ENCODE measurements at places on chromosomes 7 and 10.

GRCh38 chr10:68812420-68812819, 14.9 kb upstream of the STOX1 start:
- no peak for DNase-seq

- DNase-seq, result no peak
Measured at GRCh38 chr10:95289921-95290421, 832 bp downstream of the PDLIM1 start.

- DNase-seq, result no peak
Measured at GRCh38 chr7:45359250-45359649, 201.7 kb downstream of the RAMP3 start.

DNA sequence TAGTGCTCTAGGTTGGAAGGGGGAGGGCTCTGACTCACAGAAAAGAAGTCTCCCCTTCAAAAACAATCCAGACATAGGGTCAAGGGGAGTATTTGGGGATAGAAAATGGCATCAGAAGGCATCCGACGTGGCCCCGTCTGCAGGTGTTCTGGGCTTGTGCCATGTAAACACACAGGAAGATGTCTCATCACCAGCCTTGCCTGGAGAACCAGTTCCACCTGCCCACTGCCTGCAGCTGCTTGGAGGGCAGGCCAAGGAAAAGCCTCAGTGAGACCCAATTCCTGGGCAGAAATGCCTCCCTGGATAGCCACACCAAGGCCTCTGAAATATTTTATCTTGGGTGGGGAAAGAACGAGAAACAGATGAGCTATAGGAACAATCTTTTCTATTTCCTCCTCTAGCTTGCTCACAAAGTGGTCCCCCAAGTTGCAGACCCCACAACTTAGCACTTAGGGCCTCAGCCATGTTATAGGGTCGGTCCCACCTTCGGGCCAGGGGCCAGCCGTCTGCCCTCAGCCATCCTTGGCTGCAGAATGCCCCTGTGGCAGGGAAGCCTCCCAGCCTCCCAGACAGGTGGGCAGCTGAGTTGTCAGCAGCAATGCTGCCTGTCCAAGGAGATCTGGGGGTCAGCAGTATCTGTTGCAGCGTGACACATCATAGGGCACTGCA, 54.3 kb upstream of the ECHDC3 start:
- no peak for DNase-seq

GRCh38 chr10:102152545-102152890, 329 bp downstream of the NOLC1 start:
- no peak for DNase-seq

DNA sequence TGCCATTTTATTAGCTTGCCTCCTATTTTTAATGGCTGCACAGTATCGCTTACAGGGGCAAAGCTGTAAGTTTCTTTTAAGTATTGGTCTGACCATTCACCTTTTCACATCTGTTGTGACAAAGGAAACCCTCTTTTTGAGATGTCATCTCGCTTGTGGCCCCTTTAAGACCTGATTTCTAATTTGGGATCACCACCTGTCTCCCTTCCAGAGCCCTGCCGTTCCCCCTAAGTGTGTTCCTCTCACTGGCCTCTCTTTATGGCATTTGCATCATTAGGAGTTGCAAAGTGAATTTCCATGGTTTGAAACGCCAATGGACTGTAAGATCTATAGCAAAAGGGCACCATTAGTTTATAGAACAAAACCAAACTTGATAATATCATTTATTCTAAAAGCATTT, 1.4 kb downstream of the EPDR1 start:
- no peak for DNase-seq

DNA sequence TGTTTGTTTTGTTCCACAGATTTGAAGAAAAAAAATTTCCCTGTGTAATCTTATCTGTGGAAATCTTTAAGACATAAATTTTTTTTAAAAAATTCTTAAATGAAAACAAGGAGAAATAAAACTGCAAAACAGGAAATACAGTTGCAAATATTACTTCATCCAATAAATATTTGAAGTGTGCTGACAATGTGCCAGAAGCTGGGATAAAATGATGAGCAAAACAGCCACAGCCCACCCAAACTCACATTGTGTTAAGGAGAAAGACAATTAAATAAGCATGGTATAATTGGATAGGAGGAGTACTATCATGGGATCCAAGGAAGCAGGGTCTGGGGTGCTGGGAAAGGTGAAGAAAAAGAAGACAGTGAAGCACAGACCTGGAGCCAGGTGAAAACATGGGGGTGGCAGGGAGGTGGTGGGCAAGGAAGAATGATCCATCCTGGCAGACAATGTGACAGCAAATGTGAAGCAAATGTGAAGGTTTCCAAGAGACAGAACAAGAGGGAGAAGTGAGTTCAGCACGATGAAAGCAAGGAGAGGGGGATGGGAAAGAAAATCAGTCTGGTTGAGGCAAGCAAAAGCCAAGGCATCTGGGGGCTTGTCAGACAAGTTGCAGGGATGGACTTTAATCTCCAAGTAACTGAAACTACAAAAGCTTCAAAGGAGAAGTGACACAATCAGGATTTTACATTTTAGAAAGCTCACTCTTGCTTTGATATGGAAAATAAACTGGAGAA, 135.9 kb downstream of the HIBADH start:
- no peak for DNase-seq

DNA sequence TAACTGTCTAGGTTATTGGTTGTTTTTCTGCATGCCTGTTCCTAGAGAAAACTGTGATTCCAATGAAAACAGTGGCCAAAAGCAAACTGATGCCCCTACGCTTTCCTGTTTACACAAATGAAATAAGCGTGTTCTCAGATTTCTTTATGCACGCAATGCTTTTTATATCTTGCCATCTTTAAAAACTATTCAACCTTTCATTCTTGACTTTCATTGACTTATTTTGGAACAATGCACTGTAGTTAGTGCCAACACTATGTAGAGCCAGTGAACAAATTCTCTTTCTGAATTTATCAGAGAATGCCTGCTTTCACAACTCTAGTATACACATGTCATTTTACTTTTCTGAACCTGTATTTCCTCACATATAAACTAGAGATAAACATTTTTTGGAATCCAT, 86.6 kb downstream of the CABCOCO1 start:
- DNase-seq, result no peak

- no peak for DNase-seq
Measured at GRCh38 chr7:102061981-102062390, 224.7 kb upstream of the SH2B2 start.

- DNase-seq, result no peak
Measured at GRCh38 chr7:104267701-104268368, 60.0 kb upstream of the ORC5 start.

- no peak for DNase-seq
Measured at GRCh38 chr7:26718063-26718462, 146.3 kb downstream of the SKAP2 start.

- no peak for DNase-seq
Measured at GRCh38 chr10:108801220-108801619, 1122.1 kb downstream of the XPNPEP1 start.

- DNase-seq, result no peak
Measured at GRCh38 chr10:44263771-44264170, 121.1 kb downstream of the CXCL12 start.

GRCh38 chr10:121127151-121127906, 276.2 kb downstream of the WDR11 start:
- DNase-seq, result no peak

DNA sequence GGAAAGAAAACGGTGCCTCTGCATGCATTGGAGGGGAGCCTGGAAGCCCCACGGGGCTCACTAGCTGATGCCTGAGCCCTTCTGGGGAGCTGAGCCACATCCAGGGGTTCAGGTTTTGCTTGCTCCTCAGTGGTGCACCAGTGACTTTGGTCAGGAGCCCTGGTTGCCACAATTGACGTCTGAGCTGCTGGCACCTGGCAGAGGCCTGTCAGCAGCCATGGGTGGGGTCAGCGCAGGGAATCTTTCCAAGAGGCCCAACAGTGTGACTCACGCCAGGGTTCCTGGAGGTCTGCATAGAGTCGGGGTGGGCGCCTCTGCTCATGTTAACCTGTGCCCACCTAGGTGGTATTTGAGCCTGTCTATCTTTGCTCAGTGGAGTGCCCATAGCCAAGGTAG, 138.7 kb downstream of the NEURL1 start:
- no peak for DNase-seq

DNA sequence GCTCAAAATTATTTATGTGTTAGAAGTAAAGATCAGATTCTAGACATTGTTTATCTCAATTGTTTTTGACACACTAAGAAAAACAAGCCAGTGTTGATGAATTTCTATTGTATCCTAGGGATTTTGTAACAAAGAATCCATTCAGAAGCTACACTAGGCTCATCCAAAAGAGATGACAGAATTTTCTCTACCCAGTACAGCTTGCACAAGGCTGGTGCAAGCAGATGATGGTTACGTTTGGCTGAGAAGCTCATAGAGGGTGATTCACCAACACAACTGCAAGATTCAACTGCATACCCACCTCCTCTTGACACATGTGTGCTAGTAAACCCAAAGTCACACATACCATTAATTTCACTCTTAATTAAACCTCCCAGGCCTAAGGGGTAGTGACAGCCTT, 20.8 kb downstream of the GRM3 start:
- DNase-seq, result no peak

DNA sequence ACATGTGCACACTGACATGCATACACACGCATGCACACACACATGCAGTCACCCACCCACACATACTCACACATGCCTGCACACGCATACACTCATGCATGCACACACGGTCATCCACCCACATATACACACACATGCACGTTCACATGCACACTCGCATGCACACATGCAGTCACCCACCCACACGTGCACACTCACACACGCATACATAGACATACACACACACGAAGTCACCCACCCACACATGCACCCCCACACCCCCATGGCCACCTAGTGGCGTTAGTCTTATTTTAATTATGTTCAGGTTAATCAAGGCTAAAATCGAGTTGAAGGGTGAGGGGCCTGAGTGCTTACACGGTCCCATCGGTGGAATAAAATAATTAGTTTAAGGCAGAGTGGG, 96.8 kb downstream of the DNAJB6 start:
- no peak for DNase-seq

DNA sequence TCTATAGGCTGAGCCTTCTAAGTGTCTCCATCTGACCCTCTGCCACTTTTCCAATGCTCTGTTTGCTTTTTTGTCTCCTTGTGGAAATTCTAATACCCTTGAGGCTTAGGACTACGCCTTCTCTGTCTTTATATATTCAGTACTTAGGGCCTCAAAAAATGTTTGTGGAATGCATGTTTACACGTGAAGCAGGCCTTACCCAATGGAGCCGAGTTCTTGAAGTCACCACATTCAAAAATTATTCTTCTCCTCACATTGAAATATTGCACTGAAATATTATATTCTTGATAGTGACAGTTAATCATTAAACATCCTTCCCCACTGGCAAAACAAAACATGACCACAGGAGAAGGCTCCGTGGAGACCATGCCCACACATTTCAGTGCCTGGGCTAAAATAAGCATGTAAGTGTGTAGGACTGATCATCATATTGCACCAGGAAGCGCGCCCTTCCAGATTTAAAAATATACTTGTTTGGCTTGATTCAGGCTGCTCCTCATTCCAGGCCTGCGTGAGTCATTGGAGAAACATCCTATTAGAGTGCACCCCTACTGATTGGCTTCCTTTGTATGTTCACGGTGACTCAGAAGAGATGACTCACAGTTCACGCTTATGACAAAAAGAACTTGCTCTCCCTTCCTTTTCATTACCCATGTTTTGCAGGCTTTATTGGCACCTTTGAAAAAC, 307.4 kb upstream of the AOAH start:
- DNase-seq, result peak; percentile 93

DNA sequence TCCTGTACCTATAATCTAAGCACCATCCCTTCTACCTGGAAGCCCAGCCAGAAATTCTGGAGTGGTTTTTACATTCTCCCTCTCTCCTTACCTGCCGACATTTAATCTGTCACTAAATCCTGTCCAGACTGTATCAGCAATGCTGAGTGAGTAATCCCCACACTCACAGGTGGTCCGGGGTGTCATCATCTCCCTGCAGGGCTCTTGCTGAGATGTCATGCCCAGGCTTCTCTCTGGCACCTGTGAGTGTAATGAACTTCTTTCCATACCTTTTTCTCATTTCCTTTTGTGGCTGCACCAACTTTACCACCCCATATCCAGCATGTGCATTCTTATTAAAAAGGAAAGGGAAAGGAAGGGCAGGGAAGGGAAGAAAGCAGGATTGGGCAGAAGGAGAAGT, 355.2 kb downstream of the CCSER2 start:
- DNase-seq, result no peak

GRCh38 chr7:30249986-30250774, 34.2 kb upstream of the ZNRF2 start:
- no peak for DNase-seq

GRCh38 chr7:19437446-19437845, 271.4 kb downstream of the POLR1F start:
- no peak for DNase-seq

GRCh38 chr10:128365156-128365725, 239.0 kb upstream of the MKI67 start:
- no peak for DNase-seq

- DNase-seq, result no peak
Measured at GRCh38 chr10:121860810-121861209, 67.0 kb downstream of the ATE1 start.

DNA sequence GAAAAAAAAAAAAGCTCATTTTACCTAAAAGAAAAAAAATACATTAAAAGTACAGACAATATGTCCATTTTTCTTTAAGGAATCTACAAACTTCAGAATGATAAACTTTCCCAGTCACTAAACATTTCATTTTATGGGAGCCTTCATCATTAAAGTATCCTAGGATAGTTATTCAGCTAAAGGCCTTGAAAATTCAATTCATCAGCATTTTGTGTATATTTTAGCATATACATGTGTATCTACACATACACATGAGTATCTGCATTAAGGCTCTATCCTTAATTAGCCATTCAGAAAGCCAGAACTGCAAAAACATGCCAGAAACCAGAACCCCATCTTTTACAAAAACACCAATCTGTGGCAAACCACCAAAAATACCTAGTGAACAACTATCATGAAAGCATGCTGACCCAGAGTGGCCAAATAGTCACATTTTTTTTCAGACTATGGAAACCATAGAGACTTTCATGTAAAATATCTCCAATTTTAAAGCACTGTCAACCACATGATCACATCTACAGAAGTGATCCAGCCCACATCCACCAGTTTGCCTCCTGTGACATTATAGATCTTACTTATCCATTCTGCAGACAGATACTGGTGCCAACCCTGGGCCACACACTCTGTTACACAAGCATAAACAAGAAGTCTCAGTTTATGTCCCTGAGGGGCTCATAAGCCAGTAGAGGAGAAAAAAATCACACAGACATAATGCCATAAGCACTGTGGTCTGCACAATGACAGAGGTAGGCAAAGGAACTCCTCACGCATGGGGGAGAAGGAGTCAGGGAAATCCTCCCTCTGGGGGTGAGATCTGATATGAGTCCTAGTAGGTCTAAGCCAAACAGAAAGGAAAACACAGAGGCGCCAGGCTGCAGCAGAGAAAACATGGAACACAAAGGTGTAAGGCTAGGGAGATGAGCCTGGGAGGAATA, 79.2 kb downstream of the SRPK2 start:
- no peak for DNase-seq

GRCh38 chr10:121157998-121158397, 306.8 kb downstream of the WDR11 start:
- DNase-seq, result no peak

DNA sequence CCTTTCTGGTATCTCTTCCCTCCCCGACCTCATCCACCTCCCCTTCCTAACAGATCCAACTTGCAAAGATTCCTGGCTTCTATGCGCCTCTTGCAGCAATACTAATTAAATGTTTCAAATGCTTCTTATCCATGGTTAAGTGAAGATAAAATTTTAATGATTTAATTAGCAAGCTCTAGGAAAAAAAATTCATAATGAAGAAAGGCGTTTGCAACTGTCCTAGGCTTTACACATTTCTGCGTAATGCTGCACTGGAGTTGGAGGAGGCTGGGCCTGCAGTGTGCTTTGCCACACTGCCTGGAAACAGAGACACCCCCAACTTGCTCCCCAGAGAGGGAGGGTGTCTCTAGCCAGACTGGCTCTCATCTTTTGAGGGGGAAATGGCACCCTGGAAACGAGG, 123.9 kb upstream of the CARD11 start:
- no peak for DNase-seq

All from AG09319 (cell line).